Motor neuron (in vitro differentiated cells): ENCODE measurements at places on chromosomes 5 and 9. TPM values are rescaled to one million over a fixed set of nuclear protein-coding genes. Genes with fewer than 3 reads are reported as not detected.
A peak's percentile ranks its signal among the peaks of the same experiment; 100 is the strongest.

Gene PDE6A
- total RNA-seq: 0.36 and 0.43 TPM in 2 replicates

- no peak for ATAC-seq
These were observed 54.2 kb downstream of the KIAA1958 start for GRCh38 chr9:112540800-112541199.

DNA sequence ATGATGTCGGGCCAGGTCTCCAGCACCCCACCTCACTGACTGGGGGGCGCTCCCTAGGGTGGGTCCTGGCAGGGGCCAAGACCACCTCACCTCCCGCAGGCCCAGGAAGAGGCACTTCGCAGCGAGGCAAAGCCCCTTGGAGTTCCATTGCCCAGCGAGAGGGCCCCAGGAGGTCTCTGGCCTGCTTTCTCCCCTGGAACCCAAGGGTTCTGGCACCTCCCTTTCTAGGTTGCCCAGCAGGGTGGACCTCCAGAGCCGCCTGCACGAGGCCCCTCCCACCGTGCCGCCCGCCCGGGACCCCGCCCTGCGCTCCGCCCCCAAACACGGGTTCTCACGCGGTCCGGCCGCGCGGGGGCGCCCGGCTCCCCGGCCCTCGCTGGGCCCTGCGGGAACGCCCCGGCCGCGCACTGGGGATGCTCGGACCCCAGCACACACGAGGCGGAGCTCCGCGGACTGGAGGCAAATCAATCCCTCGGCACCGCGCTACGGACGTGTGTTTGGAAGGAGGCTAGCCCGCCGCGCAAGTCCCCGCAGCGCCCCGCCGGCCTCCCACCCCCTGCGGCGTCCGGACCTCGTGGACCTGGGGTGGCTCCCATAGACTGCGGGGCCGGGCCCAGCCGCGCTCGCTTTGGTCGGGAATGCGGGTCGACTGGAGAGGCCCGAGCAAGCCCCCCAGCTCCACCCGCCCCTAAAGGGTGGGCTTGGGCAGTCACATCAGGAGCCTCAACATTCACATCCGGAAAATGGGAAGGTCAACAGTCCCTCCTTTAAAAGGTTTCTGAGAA, 99.5 kb upstream of the LMX1B start:
- ATAC-seq: peak; percentile 37

- ATAC-seq: peak; percentile 100
These were observed 266.4 kb upstream of the IRX4 start for GRCh38 chr5:2149195-2149539.

- ATAC-seq: no peak
These were observed 522.9 kb downstream of the CCDC171 start for GRCh38 chr9:16075696-16076095.

DNA sequence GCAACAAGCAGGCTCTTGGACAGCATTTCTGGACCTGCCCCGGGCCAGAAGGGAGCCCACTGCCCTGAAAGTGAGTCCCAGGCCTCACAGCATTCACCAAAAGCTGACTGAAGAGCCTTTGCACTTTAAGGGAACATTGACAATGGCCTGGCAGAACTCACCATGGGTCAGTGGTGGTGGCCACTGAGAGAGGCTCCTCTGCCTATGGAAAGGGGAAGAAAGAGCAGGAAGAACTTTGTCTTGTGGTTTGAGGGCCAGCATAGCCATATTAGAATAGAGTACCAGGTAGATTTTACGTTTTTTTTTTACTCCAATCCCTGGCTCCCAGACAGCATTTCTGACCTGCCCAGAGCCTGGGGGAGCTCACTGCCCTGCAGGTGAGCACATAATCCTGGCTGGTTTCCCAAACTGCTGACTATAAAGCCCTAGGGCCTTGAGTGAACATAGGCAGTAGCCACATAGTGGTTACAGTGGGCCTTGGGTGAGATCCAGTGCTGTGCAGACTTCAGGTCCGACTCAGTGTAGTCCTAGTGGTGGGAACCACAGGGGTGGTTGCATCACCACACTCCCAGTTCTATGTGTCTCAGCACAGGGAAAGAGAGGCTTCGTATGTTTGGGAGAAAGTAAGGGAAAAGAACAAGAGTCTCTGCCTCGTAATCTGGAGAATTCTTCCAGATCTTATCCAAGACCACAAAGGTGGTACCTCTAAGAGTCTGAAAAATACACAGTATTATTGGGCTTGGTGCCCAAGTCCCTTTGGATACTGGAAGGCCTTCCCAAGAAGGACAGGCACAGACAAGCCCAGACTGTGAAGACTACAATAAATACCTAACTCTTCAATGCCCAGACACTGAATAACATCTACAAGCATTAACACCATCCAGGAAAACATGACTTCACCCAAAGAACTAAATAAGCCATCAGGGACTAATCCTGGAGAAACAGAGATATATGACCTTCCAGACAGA, 89.5 kb downstream of the TSSK1B start:
- ATAC-seq: no peak

DNA sequence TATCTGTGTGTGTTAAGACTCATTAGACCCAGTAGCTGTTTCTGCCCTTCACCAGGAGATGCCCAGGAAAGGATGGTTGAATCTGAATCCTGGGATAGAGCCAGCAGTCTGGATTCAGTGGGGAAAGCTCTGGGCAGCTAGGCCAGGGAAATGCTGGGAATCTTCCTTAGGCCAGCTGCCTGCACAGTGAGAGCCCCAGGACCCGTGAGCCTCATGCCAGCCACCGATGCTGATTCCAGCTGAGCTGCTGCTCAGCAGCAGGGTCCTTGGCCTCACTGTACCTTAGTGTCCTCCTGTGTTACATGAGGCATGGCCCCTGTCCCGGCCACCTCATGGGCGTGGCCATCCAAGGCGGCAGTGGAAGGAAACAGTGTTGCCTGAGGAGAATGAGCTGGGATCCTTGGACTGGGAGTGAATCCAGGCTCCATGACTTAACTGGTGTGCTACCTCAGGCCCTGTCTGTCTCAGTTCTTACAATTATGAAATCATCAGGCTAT, 87.1 kb downstream of the AMBP start:
- ATAC-seq: no peak

Gene EFNA5
- 9.2 and 12.5 TPM in 2 replicates for total RNA-seq

Gene HAVCR1
- total RNA-seq: 0.11 and 0.13 TPM in 2 replicates

GRCh38 chr9:137306066-137306849, 4.2 kb upstream of the NRARP start:
- no peak for ATAC-seq

Gene SHC3
- total RNA-seq: 22.4 and 27.8 TPM in 2 replicates

Gene PROB1
- total RNA-seq: 0.86 and 0.94 TPM in 2 replicates

Gene CCDC192
- total RNA-seq: not detected in 2 replicates

DNA sequence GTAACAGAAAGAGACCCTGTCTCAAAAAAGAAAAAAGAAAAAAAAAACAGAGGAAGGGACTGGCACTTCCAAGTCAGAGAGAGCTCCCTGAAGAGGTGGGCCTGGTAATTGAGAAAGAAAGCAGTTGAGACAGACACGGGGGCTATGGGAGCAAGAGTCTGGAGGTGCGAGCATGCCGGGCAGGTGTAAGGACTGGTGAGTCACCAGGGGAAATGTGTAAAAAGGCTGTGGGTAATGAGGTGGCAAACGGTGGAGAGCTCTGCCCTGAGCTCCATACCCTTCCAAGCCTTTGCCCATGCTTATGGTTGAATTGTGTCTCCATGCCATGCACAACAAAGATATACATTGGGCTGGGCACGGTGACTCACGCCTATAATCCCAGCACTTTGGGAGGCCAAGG, 18.0 kb upstream of the JADE2 start:
- no peak for ATAC-seq
